ENCODE measurements at places on chromosomes 12 and 14.

DNA sequence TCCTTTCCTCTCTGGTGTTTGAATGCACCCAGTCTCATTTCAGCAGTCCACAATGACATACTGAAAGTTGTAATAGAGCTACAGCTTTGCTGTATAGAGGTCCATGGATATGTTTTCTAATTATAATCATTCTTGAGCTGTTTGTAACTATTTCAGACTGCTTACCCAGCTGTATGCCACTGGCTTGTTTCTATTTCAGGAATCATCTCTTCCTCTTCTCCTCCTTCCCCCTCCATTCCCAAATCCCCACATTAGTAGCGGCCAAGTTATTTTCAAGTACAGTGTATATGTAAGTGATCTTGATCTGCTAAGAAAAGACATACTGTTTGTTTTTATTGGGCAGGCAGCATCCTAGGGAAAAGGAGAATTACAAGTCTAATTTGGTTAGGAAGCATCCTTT is 775.0 kb downstream of the DIO2 start:
- DNase-seq, result no peak

GRCh38 chr14:103910262-103910935 is 17.9 kb upstream of the TDRD9 start:
- DNase-seq, result peak; percentile 77

DNA sequence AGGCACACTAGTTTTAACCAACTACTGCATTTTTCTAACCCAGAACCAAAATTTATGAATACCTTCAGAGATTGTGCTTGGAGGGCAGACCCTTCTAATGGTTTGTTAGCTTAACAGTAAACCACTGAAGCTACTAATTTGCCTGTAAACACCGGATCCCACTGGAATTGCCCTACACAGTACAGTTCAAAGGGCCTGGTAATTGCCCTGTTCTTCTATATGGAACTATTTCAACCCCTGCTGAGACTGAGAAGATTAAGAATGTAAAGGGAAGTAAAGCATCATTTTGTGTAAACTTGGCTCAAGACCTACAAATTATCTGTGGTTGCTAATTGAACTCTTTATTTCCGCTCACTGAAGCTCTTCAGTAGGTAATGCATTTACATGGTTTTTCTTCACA is 468.1 kb downstream of the NPAS3 start:
- DNase-seq, result no peak

GRCh38 chr12:125579916-125580315 is 514.7 kb downstream of the AACS start:
- no peak for DNase-seq

GRCh38 chr14:67432050-67432564 is 20.1 kb upstream of the PLEK2 start:
- no peak for DNase-seq

DNA sequence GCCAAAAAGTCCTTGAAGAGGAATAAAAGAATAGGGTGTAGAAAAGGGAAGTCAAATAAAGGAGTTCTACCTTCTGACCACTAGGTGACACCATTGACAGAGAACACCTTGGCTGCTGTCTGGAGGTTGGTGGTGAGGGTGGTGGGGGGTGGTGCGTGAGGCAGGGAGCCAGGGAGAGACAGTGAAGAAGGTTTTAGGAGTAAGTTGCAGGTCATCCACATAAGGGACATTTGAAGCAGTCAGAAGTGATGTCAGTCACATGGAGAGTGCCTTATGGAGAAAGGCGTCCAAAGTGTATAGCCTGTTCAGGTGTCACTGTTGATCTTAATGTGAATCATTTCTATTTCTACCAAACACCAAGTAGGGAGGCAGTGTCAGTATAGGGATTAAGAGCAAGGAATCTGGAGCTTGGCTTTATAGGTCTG is 279.3 kb upstream of the DDHD1 start:
- no peak for DNase-seq

DNA sequence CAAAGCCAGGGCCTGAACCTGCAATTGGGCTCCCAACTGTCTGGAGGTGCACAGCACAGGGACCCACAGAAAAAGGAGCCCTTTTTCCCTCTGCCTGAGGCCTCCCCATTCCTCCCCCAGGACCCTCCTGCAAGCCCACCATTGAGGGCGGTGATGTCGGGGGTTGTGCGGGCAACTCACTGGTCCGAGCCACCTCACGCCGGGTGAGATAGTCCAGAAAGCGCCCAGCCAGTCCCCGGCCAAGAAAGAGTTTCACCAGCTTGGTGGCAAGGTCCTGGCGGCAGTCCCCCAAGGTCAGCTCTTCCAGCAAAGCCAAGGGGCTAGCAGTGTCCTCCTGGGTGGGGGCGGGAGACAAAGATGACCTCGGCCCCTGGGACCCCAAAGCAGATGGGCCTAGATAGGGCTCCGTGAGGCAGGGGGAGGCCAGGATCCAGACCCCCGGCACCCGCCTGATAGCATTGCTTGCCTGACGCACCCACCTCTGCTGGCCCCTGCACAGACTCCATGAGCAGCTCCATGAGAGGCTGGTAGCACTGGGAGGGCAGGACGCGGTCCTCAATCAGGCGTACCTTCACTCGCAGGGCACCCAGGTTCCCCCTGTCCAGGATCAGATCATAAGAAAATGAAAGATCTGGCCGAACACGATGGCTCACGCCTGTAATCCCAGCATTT is 20.0 kb downstream of the RASAL1 start:
- DNase-seq, result no peak

GRCh38 chr12:116592731-116593130 is 33.5 kb downstream of the MAP1LC3B2 start:
- no peak for DNase-seq

DNA sequence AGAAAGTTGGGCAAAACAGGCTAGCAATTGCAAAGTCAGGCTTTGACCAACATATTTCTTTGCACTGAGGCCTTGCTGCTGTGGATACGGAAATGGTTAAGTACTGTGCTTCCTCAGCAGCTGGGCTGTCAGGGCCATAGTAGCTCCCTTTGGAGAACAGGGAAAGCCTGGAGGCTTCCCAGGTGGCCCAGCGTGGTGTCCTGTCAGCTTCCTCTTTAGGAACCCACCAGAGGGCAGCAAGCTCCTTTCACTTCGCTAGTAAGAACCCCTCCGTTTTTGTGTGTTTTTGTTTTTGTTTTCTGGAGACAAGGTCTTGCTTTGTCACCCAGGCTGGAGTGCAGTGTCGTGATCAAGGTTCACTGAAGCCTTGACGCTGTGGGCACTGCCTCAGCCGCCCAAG is 1.7 kb upstream of the CFAP251 start:
- DNase-seq, result no peak

DNA sequence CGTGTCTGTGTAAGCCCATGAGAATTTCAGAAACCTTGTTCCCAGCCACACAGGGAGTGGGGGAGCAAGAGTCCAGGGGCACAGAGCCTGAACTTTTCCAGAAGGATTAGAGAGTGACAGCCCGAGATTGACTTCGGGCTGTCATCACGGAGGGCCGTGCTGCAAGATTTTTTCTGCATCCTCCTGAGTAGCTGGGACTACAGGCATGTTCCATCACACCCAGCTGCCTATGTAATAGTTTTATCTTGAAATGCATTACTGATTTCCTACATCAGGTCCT is 14.4 kb downstream of the EVL start:
- DNase-seq, result no peak

DNA sequence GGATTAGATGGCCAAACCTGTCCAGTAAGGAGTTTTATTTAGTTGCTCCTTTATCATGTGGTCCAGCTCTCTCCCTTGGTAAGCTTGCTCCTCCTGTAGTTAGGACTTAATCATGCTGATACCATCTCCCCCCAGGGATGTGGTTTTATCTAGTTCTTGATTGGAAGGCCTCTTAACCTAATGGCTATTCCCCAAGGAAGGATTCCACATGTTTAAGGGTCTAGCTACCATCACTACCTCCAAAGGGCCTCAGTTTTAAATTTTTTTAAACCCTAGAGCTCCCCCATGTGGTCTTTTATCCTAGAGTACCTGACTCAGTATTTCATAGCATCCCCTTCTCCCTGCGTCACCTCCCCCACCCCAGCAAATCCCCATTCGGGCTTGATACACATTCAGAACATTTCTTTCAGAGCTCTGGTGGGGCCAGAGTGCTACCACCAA is 22.5 kb downstream of the MAP3K12 start:
- no peak for DNase-seq

DNA sequence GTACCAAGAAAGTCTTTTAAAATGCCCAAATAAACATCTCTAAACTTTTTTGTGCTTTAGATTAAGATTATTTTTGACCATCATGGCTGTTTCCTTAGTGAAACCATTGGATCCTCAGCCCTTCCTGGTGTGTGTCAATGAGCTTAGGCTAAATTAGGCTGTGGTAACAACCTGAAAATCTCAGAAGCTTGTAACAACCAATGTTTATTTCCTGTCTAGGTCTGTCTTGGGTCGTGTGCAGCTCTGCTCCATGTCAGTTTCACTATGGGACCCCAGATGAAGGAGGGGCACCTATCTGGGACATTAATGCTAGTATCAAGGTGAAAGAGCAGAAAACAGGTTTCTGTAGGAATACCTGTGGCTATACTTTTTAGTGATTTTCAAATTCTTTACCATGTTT is 49.9 kb downstream of the KCNMB4 start:
- DNase-seq, result no peak

GRCh38 chr12:2646341-2646740 is 148.4 kb upstream of the FKBP4 start:
- DNase-seq, result no peak

GRCh38 chr12:132551641-132552031 is 58.7 kb downstream of the LRCOL1 start:
- no peak for DNase-seq

GRCh38 chr14:100442498-100443490 is 119.7 kb downstream of the SLC25A47 start:
- DNase-seq, result no peak

GRCh38 chr12:82968631-82969367 is 282.1 kb downstream of the TMTC2 start:
- DNase-seq, result no peak

DNA sequence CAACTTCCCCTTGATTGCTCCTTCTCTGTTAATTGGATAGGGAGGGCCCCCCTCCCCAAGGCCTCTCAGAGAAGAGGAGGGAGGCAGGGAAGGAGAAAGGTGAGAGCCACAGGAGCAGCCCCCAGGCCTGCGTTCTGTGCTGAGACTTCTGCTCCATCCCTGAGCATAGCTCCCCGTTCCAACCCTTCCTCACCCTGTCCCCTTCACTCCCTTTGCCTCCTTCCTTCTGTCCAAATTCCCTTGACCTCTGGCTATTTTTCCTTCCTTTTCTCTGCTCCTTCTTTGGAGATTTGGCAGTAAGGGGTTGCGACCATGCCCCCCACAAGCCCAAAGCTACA is 788 bp upstream of the ASIC1 start:
- no peak for DNase-seq

DNA sequence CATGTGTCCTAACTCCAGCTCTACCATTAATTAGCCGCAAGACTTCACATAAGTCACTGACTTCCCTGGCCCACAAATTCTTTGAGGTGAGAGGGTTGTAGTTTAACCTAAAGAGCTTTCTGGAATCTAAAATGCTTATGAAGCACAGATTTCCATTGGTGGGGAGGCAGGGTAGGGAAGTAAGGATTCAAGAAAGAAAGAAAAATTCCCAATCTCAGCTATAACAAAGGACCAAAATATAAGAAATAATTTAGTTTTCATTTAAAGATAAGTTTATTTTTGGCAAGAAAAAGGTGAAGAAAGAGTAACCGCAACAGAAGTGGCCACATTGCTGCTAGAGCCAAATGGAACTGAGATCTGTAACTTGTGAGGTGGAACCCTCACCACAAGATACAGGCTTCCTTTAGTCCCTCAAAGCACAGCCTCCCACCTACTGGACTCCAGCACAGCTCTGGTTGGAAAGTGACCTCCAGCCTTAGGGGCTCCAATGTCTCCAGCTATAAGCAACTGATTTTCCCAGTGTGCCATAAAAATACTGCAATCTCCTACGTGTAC is 23.6 kb downstream of the DAD1 start:
- DNase-seq, result no peak

GRCh38 chr14:92259613-92260357 is 63.2 kb upstream of the SLC24A4 start:
- no peak for DNase-seq

DNA sequence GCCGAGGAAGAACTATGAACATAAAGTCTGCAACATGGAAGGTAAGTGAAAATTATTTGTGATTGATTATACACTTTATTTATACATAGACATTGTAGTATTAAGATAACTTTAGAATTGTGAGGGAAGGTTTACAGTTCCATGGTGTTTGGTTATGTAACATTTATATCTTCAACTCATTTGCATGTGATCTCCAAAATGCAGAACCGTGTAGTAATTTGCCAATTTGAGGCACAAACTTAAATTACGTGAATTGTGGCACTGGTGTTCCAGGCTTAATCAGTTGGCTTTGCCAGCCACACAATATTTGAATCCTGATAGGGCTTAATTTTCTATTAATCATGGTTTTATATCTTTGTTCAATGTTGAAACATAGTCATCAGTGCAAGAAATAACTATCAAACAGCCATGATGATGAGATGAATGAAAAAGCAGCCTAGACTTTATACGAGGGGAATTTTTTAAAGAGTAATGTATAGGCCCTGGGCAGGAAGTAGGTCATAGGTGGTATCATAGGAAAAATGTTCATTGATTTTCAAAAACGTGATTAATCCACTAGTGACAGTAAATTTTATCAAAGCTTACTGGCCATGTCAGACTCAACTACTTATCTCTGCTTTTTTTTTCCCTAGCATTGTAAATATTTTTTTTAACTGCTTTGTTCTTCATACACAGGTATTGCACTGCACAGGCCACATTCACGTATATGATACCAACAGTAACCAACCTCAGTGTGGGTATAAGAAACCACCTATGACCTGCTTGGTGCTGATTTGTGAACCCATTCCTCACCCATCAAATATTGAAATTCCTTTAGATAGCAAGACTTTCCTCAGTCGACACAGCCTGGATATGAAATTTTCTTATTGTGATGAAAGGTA is 31.7 kb downstream of the HIF1A start:
- DNase-seq, result no peak

DNA sequence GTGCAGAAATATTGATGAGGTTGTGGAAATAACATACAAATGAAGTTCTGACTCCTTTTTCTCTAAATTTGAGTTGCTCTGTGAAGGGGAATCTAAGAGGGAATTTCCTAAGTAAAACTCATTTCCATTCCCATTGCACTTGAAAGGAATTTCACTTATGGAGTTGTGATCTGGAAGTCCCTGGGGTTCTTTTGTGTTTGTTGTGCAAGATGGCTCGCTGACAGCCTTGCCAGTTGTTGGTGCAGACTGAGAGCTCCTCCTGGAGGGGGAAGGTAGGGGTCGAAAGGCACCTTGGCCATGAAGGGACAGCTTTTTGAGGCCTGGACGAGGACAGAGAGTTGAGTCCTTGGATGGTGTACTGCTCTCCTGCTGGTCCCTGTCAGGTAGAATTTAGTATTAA is 72.0 kb downstream of the C12orf56 start:
- no peak for DNase-seq

Measured in activated T-cell treated with anti-CD3 and anti-CD28 coated beads, Interleukin-2, amount 50 U/mL, for 24 hours (primary cell).